CMK (cell line): ENCODE measurements at places on chromosomes 6 and 20.

- DNase-seq = no peak
These were observed 513.2 kb upstream of the MARCKS start for GRCh38 chr6:113343940-113344339.

DNA sequence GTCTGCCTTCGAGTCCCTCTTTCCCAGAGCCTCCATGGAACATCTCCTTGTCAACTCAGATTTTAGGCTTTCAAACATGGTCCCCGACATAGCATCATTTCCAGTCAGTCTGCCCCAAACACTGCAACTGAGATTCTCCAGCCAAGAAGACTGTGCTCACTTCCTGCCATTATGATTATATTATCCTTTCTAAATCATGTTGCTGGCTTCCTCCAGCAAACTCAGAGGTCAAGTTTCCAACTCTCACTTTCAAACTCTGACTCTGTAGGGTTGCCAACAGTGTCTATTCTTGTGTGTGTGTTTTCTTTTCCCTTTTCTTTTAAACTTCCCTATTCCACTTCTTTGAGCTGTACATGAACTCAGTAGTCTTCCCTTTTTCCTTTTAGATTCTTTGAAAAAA is 61.2 kb upstream of the TRAF3IP2 start:
- DNase-seq = no peak

- DNase-seq = no peak
These were observed 143.2 kb upstream of the ZNF217 start for GRCh38 chr20:53736757-53737395.

GRCh38 chr6:165519316-165519715 is 143.7 kb downstream of the PDE10A start:
- no peak for DNase-seq

GRCh38 chr6:1798965-1799325 is 189.2 kb downstream of the FOXC1 start:
- no peak for DNase-seq

- DNase-seq = no peak
These were observed 119.1 kb upstream of the ADGRF1 start for GRCh38 chr6:47161176-47161687.
